Activated naive CD8-positive, alpha-beta T cell treated with anti-CD3 and anti-CD28 coated beads for 36 hours (primary cell): ENCODE measurements at places on chromosomes 3 and 15.

DNA sequence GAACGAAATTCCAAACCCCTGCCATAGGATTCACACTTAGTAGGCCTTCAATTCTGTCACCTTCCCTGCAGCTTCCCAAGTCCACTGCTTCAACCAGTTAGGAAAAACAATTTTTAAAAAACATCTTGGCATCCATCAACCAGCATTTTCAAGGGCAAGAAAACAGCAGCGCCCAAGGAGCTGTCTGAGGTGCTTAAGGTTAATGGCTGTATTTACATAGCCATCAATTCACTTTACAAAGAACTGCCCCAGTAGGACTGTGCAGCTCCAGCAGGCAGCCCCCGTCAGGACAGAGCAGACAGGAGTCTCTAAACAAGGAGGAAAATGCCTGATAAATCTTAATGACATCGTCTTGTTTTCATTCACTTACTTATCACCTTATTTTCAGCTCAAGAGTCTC lies 13.3 kb downstream of the TAFA4 start:
- no peak for DNase-seq
- peaks cover 37% of the 10 kb centered on the region for H3K27me3 ChIP-seq
- H3K4me3 ChIP-seq = no peak overlapping the region
- no peaks in the 10 kb centered on the region for H3K36me3 ChIP-seq
- no peaks in the 10 kb centered on the region for H3K4me1 ChIP-seq

GRCh38 chr15:78563092-78563491 lies 2.2 kb upstream of the CHRNA5 start:
- DNase-seq = no peak
- H3K27me3 ChIP-seq = peaks cover 50% of the 10 kb centered on the region
- H3K4me1 ChIP-seq = peaks cover 22% of the 10 kb centered on the region
- no peak overlapping the region for H3K4me3 ChIP-seq
- peaks cover 2% of the 10 kb centered on the region for H3K36me3 ChIP-seq

DNA sequence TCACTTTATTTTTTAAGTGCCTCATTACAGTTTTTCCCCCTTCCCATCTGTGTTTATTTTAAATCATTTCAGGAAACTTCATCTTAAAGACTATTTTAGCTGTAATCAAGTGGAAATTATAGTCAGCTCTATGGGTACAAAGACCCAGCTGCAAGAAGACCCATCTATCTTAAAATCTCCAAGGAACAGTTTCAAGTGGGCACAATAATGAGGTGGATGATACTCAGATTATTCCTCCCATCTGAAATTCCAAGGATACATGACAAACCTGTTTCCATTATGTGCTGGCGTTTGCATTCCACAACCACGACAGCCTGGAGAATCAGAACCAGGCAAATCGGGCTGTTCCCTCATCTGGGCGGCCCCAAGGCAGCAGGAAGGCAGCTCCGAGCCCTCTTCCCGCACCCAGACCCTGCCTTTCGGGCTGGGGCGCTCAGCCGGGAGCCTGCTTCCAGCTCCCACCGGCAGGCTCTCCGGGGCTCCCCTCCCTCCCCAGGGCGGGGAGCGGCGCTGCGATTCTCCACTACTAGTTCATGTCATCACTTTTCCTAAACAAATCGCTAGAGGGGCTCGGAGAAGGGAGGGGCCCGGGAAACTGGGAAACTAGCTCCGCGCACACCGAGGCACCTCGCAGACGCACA lies at the start of gene MGLL:
Gene MGLL (minus strand): TSS at position 475 of the 641 bp plus-strand sequence. CDS start 197 bp downstream, at position 278.
- H3K27ac ChIP-seq = peak within 1 kb of the TSS; percentile 70
- H3K27me3 ChIP-seq = peaks cover 73% of the 10 kb centered on the region
- peaks cover 5% of the 10 kb centered on the region for H3K4me1 ChIP-seq
- peak within 1 kb of the TSS; percentile 78 for H3K4me3 ChIP-seq
- DNase-seq = no peak
- H3K36me3 ChIP-seq = no peaks in the 10 kb centered on the region

DNA sequence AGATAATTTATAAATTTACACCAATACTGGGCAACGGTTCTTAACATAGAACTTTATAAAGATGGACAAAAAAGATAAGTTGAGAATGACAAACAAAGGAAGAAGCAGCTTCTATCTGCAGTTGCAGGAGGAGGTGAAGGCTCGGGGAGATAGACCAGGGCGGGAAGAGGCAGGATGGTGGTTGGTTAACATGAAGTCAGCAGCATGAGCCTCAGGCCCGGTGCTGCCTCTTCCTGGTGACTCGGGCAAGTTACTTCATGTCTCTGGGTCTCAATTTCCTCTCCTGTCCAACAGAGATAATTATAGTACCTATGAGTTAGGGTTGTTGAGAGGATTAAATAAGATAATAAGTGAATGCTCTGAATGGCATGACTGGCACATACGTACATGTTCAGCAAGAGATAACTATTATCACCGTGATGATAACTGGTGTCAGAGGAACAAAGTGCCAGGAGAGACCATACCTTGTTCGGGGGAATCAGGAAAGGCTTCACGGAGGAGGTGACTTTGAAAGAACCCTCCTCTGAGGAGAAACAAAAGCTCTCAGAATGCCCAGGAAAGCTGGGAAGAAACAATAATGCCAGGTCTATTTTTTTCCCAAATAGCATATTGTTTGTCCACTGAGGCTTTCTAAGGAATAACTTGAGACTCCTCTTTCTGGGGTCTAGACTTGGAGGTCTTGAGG lies 4.4 kb downstream of the PAK6 start:
- peaks cover 18% of the 10 kb centered on the region for H3K27me3 ChIP-seq
- H3K27ac ChIP-seq = no peak overlapping the region
- no peak overlapping the region for H3K4me3 ChIP-seq

GRCh38 chr15:78702609-78703333 lies 61.8 kb upstream of the CHRNB4 start:
- no peak overlapping the region for H3K27ac ChIP-seq
- H3K4me1 ChIP-seq = peaks cover 4% of the 10 kb centered on the region
- DNase-seq = no peak
- no peak overlapping the region for H3K4me3 ChIP-seq

DNA sequence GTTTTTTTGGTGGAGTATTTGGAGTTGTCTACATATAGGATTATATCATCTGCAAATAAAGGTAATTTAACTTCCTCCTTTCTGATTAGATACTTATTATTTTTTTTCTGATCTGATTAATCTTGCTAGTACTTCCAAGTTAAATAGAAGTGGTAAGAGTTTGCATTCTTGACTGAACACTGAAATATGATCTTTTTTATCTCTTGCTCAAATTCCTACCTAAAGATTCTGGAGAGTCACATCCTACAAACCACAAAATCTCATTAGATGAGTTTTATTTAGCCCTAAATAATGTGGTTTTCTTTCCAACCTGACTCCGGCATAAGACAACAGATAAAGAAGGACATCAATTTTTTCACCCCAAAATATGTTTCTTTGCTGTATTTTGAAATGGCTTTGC lies 977.9 kb upstream of the GBE1 start:
- no peak for DNase-seq
- H3K27me3 ChIP-seq = no peaks in the 10 kb centered on the region
- peaks cover 4% of the 10 kb centered on the region for H3K4me1 ChIP-seq
- H3K4me3 ChIP-seq = no peak overlapping the region
- H3K36me3 ChIP-seq = no peaks in the 10 kb centered on the region
- H3K27ac ChIP-seq = no peak overlapping the region

DNA sequence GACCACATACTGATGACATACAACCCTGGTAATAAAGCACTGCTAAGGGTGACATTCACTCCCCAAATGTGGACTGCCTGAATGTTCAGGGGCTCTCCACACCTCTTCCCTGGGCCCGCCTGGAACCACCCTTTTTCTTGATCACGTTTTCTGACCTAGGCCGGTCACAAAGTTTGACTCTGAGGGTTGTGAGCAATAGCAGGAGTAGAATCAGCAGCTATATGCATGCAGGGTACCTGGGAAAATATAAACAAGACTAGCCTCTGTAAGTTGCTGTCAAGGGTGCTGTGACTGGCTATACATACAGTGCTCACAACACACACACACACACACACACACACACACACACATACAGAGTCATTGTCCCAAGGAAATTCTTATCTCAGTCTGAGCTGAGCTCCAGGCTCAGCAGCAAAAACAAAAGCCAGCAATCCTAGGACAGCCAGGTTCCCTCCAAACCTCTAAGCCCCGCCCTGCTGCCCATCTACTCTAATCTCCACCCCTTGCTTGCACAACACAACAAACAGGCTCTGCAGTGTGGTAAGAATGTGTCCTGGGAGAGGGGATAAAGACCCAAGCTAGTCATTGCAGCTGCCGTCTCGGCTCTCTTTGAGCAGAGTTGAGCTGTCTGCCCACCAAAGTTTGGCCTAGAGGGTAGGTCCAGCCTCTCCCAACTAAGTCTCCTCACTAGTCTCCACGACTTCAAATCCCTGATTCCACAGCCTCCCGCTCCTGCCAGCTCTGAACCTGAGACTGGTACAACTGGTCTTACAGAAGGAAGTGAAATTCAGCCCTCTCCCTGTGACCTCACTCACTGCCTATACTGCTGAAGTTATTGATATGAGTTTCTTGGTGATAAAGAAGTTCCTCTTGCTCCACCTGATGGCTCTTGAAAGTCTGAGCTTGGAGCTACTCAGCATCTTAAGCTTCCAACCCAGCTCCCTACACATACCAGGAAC lies 2.2 kb downstream of the BMF start:
- no peak for DNase-seq
- H3K36me3 ChIP-seq = peaks cover 2% of the 10 kb centered on the region
- H3K4me1 ChIP-seq = peaks cover 59% of the 10 kb centered on the region

- no peak for DNase-seq
- H3K27ac ChIP-seq = no peak overlapping the region
- H3K4me3 ChIP-seq = no peak overlapping the region
- no peaks in the 10 kb centered on the region for H3K27me3 ChIP-seq
- no peaks in the 10 kb centered on the region for H3K4me1 ChIP-seq
- H3K36me3 ChIP-seq = no peaks in the 10 kb centered on the region
Observed at GRCh38 chr15:25244731-25245585, 193.9 kb downstream of the UBE3A start.

DNA sequence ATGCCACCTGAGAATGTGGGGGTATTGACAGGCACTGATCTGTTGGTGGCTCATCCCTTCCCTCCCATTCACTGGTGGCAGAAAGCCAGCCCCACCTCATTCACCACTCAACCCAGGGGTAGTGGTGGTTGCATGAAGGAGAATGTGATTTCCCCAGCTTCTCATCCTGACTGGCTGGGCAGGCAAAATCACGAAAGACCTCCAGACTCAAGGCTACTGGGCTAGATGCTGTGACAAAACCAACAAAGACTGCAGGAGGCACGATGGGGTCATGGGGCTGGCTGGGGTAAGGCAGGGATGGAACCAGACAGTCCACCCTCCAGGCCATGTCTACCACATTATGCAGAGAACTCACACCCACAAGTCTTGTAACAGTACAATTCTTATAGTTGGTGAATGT lies 33.9 kb downstream of the FSTL1 start:
- H3K4me1 ChIP-seq = peaks cover 13% of the 10 kb centered on the region
- H3K27ac ChIP-seq = no peak overlapping the region
- peaks cover 5% of the 10 kb centered on the region for H3K27me3 ChIP-seq
- H3K36me3 ChIP-seq = no peaks in the 10 kb centered on the region
- H3K4me3 ChIP-seq = peak overlapping the region; percentile 80
